ENCODE measurements at places on chromosomes 2 and 18.

DNA sequence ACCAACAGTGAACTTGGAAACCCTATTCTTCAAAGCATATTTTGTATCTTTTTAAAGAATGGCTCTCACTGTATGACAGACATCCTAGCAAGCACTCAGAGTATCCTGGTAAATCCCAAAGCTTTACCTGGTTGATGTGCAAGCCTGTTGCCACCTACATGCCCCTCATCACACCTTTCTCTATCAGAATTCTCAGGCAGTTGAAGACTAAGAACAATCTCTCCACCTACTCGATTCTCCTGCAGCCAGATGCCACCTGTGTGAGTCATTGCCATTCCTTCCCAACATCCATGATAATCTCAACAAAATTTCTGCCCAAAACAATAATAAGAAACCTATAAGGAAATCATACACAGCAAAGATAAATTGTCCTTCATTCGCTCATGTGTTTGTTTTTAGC lies 659.8 kb downstream of the BCL11A start:
- no peak for DNase-seq

- DNase-seq = peak; percentile 99
These were observed at the start of gene TRAPPC8 for GRCh38 chr18:31942999-31943877. Gene TRAPPC8 (minus strand): TSS chr18:31943128. CDS start chr18:31942764, 364 bp downstream.

GRCh38 chr2:144211065-144211464 lies 308.9 kb downstream of the ZEB2 start:
- no peak for DNase-seq

DNA sequence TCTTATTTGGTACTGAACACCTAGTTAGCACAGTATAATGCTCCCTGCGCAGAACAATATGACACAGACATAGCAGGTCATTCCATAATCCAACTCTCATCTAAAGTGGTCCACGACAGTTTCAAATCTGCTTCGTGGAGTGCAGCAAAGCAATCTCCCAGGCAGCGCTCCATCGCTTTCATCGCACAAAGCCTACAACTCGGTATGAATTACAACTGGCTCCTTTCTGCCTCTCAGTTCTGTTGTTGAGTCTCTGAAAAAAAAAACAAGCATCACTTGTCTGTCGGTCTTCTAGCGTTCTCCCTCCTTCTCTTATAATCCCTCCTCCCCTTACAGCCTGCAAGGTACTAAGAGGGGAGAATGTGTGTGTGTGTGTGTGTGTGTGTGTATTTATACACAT lies 123.5 kb downstream of the FIGN start:
- no peak for DNase-seq

DNA sequence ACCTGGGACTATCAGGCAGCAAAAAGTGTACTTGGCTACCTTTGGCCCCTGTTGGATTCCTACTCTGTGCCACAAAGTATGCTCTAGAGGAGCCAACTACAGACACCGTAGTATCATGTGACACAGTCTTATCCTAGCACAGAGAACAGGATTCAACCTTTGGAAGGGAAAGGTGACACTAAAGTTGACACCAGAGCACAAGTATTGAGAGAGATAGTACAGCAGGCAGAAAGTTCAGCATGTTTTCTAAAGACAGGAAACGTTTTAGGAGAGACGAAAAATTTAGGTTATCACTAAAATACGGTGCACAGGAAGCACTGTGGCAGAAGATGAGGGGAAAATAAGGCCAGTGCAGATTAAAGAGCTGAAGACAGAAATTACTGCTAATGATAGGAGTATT lies 18.6 kb downstream of the SMAD2 start:
- DNase-seq = no peak
